ENCODE measurements at places on chromosomes 2 and 18.

- DNase-seq: peak; percentile 79
These were observed at the start of gene ASIC4 for GRCh38 chr2:219514196-219514761. TSS of gene ASIC4 (plus strand) at chr2:219514482. CDS start at chr2:219514725, 243 bp downstream.

- DNase-seq: no peak
These were observed 61.1 kb downstream of the ODC1 start for GRCh38 chr2:10387033-10387432.

- no peak for DNase-seq
These were observed 124.7 kb downstream of the MREG start for GRCh38 chr2:215888680-215889079.

DNA sequence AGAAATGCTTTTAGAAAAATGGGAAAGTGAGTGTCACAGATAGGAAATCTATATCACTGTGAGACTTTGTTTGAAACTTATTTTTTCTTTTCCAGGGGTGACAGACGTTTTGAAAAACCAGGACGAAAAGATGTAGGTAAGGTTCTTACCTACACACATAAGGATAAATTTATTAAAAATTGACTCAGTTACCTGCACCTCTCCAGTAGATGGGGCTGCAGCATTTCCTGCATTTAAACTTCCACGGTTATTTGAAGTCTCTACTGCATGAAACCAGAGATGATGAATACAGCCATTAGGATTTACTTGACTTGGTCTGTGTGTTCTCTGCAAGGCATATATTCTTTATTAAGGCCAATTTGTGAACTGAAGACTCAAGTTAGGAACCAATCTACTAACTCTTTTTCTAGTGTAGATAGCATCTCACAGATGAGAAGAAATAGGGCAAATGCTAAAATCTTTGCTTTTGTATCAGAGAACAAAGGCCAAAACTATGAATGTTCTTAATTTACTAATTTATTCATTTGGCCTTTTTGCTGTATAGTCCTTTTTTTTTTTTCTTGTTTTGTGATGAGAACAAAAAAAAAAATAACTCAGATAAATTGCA is 15.0 kb downstream of the KCNJ13 start:
- DNase-seq: peak; percentile 47

DNA sequence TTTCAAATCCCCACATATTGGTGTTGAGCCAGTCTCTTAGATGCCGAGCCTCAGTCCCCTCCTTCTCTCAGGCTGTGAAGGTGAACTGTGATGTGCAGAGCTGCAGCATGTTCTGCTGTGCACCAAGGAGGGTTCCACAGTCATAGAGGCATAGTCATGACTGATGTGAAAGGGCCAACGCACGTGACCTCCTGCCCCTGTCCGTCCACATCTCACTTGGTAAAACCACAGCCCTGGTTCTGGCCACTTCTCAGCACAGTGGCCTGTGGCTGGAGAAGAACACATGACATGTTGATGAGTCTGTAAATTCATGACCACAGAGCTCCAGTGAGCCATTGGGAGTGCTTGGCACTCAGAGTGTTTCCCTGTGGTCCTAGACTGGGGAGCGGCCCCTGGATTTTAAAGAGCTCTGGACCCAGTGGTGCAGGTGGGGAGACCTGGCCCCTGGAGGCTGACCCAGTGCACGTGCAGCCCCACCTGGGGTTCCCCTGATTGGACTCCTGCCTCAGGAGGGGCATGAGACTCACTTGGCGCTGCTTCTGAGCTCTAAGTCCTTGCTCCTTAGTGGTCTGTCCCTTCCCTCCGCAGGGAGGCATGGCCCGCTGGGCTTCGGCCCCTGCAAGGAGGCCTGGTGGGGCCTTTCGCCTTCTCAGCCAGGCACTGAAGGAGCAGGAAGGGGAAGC is 25.3 kb downstream of the INPP4A start:
- DNase-seq: no peak

DNA sequence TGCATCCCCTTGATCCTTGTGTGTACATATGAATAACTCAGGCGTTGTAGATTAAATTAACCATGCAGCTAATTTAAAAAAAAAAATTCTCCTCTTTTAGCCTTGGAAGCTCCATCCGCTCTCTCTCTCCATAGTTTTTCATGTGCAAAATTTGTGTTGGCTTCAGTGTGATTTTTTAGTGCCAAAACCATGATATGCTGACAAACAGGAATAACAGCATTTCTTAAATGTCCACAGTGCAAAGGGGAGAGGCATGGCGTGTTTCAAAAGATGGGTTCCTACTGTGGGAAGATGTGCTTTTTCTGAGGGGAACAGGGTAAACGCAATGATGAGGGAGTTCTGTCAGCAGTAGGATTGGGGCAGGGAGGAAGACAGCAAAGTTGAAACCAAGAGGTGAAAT is 247.0 kb downstream of the ICOS start:
- DNase-seq: no peak

DNA sequence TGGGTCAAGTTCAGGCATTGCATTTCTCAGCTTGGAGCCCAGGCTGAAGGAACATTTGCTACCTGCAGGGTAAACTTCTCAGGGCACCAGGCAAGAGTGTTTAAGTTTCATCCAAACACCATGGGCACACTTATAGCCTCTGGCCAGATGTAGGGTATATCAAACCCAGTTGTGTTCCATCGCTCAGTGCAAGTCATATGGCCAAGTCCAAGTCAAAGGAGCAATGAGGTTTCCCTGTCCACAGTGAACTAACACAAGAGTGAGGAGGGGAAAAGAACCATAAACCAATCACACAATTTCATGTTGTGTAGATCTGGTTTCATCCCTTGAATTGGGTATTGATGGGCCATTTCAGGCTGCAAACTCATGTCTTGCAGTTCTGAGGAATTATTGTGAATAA is 107.2 kb downstream of the SOX11 start:
- DNase-seq: no peak

GRCh38 chr2:144886862-144887261 is 366.9 kb upstream of the ZEB2 start:
- DNase-seq: no peak

DNA sequence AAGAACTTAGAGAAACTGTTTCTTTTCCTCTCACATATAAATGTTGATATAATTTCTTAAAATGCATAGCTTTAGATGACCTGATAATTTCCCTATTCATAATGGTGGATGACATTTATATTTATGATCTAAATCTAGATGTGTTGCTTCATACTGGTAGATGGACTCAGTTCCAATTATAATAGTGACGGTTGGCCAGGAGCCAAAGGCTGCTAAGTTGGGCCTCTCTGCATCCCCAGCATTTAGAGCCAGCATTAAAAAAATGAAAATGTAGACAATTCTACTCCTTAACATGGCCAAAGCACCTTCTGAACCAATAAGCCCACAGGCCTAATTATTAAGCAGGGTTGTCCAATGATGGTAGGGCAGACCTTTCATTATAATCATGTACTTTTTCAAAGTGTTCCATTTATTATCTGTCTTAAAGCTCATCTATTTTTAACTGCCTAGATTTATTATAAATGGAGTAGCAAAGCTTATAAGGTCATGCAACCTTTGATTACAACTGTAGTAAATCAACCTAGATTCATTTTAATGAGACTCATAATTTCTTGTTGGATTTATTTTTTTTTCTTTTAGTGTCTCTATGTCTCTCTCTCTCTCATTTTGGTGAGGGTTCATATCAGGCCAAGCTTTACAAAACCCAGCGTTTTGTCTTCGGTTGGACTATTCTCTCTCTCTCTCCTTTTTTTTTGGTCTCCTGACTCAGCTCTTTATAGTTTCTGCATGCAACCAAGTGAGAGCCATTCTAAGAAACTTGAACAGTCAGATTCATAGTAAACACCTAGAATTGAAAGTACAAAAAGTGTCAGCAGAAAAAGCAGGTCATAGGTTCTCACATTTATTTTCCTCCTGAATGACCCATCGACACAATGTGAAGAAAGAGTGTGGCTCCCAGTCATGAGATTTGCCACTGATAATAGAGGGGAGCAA is 2016.1 kb upstream of the PIK3C3 start:
- DNase-seq: no peak

- DNase-seq: no peak
These were observed 12.5 kb downstream of the SNORC start for GRCh38 chr2:232882505-232883115.

- DNase-seq: no peak
These were observed 21.6 kb downstream of the FBXO36 start for GRCh38 chr2:229943770-229944449.

GRCh38 chr2:97654309-97654708 is 8.4 kb downstream of the COX5B start:
- DNase-seq: no peak

- DNase-seq: no peak
These were observed 38.8 kb downstream of the AOX1 start for GRCh38 chr2:200624658-200625057.

DNA sequence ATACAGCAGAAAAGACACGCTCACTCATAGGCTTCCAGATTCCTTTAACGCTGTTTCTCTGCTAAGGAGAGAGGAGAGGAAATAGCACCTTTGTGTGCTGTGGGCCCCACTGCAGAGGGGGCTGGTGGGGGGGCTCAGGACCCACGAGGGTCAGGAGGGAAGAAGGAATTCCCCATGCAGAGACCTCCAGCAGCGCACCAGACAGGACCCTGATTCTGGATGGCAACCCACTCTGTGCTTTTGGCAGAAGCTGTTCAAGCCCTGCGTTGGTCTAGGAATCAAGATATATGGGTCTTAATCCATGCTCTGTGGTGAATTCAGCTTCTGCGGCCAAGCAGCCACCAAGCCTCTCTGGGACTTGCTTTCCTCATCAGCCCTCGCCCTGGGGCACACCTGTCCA is 31.0 kb downstream of the MYCN start:
- DNase-seq: no peak

DNA sequence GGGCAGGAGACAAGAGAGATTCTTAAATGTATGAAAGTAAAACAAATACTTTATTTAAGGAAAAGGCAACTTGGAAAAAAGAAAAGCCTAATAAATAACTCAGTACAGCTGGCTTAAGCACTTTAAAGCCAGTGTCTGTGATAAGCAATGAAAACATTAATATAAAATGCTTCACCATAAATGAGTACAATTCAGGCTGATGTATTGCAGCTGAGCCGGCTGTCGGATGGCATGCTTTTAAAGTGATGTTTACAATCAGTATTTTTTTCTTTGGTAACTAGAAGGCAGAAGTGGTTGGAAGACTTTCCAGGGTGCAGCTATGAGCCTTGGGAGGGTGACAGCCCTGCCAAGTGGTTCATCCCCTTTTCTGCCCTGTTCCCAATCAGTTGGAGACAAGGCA is 58.7 kb upstream of the CELF4 start:
- no peak for DNase-seq

DNA sequence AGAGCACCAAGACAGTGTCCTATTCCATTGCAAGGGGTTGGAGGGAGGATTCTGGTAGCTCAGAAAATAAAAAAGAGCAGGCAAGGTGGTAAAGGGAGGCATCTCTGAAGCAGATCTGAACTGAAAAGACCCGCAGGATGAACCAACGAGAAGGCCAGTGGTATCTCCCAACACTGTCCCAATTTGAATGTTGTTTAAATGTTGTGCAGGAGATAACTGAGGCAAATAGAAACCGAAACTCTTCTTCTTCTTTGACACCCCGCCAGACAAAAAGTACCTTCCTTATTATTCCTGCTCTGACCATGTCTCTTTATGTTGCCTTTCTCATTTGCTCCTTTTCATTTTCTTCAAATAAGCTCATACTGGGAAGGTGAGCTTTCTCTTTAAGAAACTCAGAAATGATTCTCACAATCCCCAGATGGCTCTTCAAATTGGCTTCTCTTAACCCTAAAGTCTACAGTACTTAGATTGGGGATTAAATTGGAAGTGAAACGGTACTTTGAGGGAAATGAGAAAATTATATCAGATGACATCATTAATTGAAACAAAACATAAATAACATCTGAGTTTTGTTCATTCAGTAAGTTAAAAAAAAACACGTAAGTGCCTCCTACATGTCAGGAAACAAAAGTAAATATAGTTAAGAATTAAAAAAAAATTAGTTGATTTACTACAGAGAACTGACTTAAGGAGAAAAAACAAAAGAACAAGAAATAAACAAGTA is 143.6 kb downstream of the WDPCP start:
- DNase-seq: no peak

GRCh38 chr2:240530181-240530580 is 27.6 kb downstream of the ANKMY1 start:
- no peak for DNase-seq

Measured in hematopoietic multipotent progenitor cell treated with erythropoietin and hydrocortisone succinate and interleukin-3 and kit ligand, for 15 days (in vitro differentiated cells).